GM04504 (cell line): ENCODE measurements at places on chromosomes 11 and 22.

- DNase-seq = no peak
Measured at GRCh38 chr22:42724062-42724461, 3.4 kb upstream of the A4GALT start.

DNA sequence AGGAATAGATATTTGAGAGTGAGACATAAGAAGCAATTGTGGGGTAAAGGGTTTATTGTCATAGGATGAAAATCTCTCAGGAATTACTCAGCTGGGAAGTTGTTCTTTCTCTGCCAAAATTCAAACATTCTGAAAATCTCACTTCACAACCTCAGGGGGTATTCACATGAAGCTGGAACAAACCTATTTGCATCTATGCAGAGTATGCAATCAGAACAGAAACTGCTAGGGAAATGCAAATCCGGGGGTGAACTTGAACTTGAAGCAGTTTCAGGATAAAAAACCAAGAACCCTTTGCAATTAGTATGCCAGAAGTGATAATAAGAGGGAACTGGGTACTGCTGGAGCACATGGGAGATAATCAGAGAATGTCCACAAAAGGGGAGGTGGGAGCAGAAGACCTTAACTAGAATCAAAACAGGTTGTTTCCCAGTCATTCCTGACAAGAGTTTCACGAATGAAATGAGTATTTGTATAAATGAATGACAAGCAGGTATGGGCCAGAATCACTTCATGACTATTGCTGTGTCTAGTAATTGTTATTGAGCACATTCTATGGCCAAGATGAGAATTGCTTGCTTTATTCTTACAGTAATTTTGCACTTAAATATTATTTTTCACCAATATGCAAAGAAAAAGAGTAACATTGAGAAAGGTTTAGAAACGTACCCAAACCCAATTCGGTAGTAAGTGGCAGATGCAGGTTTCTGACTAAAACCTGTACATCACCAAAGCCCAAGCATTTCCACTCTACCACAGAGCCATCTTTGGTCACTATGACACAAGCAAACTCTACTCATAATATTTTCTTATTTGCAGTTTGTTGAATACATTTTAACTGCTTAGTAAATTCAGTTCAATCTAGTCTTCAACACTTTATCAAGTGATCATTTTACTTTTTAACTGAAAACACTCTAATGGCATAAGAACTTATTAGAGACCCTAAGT is 61.8 kb upstream of the UBASH3B start:
- no peak for DNase-seq

DNA sequence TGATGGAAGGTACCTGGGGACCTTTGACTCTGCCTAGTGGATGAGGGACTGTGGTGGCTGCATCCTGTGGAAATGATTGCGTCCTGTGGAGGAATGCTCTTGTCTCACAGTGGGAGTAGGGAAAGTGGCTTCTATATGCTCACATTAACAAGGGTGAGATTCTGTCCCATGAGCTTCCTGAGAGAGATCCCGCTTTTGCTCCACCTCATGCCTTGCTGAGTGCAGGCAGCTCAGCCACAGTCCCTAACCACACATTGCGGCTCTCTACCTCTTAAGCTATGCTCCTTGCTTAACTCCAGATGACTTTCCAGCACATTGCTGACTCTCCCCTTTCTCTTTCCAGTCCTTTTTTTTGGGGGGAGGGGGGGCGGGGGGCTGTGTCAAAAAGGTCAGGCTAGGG is 45.0 kb downstream of the TEAD1 start:
- DNase-seq = no peak

- DNase-seq = no peak
Measured at GRCh38 chr22:23218867-23219251, 38.5 kb downstream of the BCR start.

DNA sequence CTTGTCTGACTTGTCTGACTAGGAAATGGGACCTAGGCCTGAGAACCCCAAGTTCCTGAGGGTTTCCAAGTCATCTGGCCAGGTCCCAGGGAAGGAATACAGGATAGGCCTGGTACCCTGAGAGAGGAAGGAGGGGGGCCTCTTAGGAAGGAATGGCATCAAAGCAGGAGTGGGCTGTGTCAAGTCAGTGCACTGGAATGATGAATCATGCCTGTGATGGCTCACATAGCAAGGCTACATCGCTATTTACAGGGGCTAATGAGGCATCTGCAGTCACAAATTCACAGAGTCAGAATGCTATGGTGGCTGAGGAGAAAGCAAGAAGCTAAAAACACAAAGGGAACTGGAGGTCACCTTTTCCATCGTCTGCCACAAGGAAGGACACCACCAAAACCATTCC is 247.3 kb downstream of the NXPE2 start:
- no peak for DNase-seq

GRCh38 chr22:28882545-28882877 is 861 bp upstream of the ZNRF3 start:
- DNase-seq = no peak

DNA sequence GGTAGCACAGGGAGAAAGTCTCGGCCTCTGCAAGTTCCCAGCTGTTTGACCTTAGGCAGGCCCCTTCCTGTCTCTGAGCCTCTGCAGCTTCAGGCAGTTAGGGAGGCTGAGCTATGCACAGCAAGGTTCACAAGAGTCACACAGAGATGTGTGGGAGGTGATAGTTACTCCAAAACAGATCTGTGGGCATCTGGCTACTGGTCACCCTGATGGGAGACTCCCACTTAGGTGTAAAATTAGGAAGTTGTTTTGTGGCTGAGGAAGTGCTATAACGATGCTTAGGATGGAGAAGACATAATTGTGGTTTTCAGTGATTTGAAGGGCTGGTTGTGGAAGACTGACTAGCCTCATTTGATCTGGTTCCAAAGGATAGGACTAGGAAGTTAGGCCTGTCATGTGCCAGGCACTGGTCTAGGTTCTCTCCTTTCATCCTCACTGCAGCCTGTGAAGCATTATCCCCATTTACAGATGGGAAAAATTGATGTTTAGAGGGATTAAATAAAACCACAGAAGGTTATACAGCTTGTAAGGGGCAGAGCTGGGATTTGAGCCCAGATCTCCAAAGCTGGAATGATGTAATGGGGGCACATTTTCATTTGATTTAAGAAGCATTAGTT is 13.5 kb downstream of the ACO2 start:
- peak; percentile 28 for DNase-seq
